ENCODE measurements at places on chromosomes 3 and 15.

- peaks cover 3% of the 10 kb centered on the region for H3K4me1 ChIP-seq
- no peaks in the 10 kb centered on the region for H3K36me3 ChIP-seq
- DNase-seq: no peak
Observed at GRCh38 chr3:130773366-130773765, 26.7 kb upstream of the PIK3R4 start.

- peaks cover 4% of the 10 kb centered on the region for H3K4me1 ChIP-seq
- H3K4me3 ChIP-seq: peak overlapping the region; percentile 85
- peak overlapping the region; percentile 75 for H3K27ac ChIP-seq
- DNase-seq: no peak
Observed at GRCh38 chr3:177197727-177198460, 612 bp upstream of the TBL1XR1 start.

GRCh38 chr3:41001556-41001955 is 197.7 kb upstream of the CTNNB1 start:
- H3K4me1 ChIP-seq: peaks cover 8% of the 10 kb centered on the region
- H3K4me3 ChIP-seq: no peak overlapping the region
- no peak for DNase-seq

- no peaks in the 10 kb centered on the region for H3K27me3 ChIP-seq
- no peak overlapping the region for H3K27ac ChIP-seq
- no peaks in the 10 kb centered on the region for H3K36me3 ChIP-seq
Observed at GRCh38 chr3:171822431-171823106, 12.3 kb upstream of the PLD1 start.

- no peak for DNase-seq
- H3K27me3 ChIP-seq: no peaks in the 10 kb centered on the region
- no peaks in the 10 kb centered on the region for H3K36me3 ChIP-seq
Observed at GRCh38 chr3:41907330-41908073, 54.4 kb downstream of the ULK4 start.

GRCh38 chr3:195123281-195123691 is 147.7 kb downstream of the XXYLT1 start:
- H3K27ac ChIP-seq: no peak overlapping the region
- peak; percentile 76 for DNase-seq
- H3K27me3 ChIP-seq: no peaks in the 10 kb centered on the region
- H3K36me3 ChIP-seq: peaks cover 10% of the 10 kb centered on the region
- peaks cover 14% of the 10 kb centered on the region for H3K4me1 ChIP-seq

- no peaks in the 10 kb centered on the region for H3K4me1 ChIP-seq
Observed at GRCh38 chr3:14678015-14678503, 3.1 kb downstream of the C3orf20 start.

- DNase-seq: peak; percentile 85
- peak overlapping the region; percentile 1 for H3K27ac ChIP-seq
- H3K27me3 ChIP-seq: no peaks in the 10 kb centered on the region
- peaks cover 11% of the 10 kb centered on the region for H3K4me1 ChIP-seq
Observed at GRCh38 chr3:69009559-69010410, 3.7 kb downstream of the EOGT start.

DNA sequence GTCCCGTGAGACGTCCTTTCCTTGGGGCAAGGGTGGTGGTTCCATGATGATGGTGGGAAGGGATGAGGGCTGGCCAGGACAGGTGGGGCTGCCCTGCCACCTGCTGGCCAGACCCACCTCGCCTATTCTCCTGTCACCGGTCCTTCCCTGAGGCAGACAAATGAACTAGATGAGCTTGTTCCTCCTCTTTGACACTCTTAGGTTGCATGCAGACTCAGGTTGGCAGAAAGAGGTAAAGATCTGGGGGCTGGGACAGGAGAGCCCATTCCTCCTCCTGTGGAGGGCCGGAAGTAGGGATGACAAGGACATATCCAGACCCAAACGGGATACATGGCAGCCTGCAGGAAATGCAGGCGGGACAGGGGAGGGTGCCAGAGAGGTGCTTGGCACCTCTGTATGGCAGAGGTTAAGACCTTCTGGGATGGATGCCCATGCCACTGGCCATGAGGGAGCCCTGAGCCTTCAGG is 38.6 kb downstream of the ACSBG1 start:
- no peaks in the 10 kb centered on the region for H3K36me3 ChIP-seq
- H3K27ac ChIP-seq: no peak overlapping the region
- peak; percentile 82 for DNase-seq
- H3K4me3 ChIP-seq: no peak overlapping the region
- no peaks in the 10 kb centered on the region for H3K4me1 ChIP-seq
